PC-3 (cell line): ENCODE measurements at places on chromosomes 5 and 9.

DNA sequence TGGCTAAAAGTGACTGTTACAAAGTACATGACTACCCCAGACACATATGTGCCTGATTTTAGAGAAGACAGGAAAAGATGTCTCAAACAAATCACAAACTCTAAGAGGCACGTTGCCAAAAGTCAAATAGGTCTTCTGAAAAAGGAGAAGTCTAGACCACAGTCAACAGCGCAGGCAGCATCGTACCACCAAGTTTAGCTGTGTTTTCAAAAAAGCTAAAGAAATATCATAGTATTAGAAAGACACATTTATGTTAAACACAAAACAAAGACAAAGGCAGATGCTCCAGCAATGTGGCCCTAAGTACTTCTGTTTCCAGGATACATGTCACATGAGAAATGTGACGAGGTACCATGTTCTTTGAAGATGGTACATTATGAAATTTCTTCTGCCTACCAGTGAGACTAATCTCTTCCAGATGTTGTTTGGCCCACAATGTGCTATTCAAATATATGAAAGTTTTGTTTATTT lies 43.5 kb downstream of the LPAR1 start:
- no peak for DNase-seq

GRCh38 chr5:140946578-140946977 lies 19.7 kb upstream of the PCDHAC2 start:
- peak; percentile 80 for DNase-seq

- no peak for DNase-seq
These were observed 20.4 kb upstream of the IER5L start for GRCh38 chr9:129198319-129199043.

GRCh38 chr9:107620801-107621200 lies 131.2 kb upstream of the KLF4 start:
- DNase-seq: no peak

DNA sequence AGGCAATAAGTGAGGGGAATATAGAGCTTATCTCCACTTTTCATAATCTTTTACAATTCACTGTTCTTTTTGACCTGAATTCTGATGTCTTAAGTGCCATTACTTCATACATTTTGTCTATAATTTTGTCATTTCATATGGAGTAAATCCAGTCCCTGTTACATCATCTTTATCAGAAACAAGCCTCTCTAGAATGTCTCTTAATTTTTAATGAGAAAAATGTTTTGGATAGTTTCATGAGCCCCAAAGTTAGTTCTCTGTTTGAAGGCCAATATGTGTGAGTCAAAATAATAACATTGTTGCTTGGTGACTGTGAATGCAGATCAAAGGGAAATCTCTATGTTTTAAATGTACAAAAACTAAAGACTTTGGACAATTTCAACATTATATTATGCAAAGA lies 329.6 kb upstream of the ARRDC3 start:
- DNase-seq: no peak

DNA sequence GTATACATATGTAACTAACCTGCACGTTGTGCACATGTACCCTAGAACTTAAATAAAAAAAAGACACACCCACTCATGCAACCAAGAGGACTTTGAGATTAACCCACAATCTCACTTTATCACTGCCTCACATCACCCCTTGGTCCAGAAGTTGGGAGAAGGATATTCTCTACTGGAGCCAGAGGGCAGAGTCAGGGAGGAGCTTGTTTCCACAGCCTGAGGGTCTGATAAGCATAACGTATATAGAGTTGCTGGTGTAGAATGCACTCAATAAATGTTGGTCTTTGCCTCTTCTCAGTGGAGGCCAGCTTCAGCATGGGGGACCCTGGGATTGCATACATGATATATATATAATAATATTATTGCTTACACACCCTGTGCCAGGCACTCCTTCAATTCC lies 10.1 kb downstream of the KCNV2 start:
- no peak for DNase-seq

DNA sequence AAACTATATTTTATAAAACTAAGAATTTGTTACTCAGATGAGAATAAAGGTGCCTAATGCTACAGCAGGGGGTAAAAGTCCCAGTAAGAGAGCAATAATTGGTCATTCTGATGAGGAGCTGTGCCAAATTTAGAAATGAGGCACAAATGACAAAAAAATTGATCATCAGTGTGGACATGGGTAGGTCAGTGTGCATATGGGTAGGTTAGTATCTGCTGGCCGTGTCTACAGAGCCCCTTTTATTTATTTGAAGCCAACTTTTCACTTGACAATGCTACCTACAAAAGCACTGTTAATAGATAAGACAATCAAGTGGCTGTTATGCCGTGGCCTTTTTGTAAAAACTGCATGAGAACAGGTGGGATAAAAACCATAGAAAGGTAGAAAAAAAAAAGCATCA lies 454.6 kb downstream of the RAB3C start:
- DNase-seq: no peak

DNA sequence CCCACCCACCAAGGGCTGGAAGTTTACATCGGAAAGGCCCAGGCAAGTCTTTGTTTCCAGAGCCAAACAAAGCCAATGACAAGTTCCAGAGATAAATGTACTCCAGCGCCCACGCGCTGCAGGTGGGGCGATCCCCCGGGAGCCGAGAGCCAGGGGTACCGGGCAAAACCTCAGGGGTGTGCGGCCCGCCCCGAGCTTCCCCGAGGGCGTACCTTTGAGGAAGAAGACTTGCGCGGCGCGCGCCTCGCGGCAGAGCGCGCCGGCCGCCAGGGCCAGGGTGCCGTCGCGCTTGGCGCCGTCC lies 671 bp downstream of the DUSP1 start:
- DNase-seq: no peak

GRCh38 chr9:133360400-133361393 lies 4.3 kb downstream of the SURF2 start:
- DNase-seq: no peak

DNA sequence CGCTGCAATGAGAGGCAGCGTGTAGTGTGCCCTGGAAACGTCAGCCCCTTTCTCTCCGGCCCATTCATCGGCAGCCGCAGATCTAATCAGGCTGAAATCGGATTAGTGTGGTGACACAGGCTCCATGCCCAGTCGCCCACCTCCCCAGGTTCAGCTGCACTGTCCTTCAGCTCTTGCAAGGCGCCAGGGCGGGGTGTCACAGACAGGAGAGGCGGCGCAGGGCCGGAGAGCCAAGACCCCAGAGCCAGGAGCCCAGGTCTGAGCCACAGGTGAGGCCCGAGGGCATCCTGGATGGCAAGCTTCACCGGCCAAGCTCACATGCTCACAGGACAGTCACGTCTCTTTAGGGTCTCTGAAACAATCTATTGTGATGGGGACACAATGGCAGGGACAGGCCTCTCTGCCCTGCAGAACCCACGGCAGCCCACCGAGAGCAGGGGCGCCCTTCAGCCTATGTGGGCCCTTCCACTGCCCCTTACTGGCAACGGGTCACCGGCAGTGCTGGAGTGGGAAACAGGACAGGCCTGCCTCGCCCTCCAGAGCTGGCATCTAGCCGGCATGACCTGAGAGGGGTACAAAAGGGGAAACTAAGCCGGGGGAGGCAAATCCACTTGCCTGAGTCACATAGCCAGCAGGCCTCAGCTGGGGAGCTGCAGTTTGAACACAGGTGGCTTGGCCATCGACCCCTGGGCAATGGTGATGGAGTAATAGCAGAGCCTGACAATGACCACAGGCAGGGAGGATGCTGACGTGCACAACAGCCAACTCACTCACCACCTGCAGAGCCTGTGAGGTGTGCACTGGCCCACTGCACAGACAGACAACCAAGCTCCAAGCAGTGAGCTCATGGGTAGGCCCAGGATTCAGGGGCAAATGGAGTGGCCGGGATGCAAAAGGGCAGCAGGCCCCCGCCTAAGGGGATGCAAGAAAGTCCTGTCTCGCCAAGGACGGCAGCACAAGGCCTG lies 48.1 kb downstream of the VAV2 start:
- DNase-seq: no peak

- no peak for DNase-seq
These were observed 37.0 kb downstream of the NR6A1 start for GRCh38 chr9:124733964-124734740.

DNA sequence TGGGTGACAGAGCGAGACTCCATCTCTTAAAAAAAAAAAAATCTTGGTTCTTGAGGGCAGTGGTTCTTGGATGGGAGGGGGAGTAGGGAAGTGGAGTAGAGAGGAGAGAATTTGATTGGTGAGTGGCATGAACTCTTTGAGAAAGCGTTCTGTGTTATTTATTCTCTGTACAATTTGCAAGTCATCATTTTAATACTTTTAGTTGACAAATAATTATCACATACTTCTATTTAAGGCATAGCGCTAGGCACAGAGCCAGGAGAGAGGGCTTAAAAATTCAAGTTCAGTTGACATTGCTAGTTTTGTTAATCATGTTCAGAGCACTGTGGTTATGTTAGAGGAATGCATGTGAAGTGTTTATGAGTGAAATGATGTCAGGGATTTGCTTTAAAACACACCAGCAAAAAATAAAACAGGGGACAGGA lies 24.6 kb downstream of the HSDL2 start:
- DNase-seq: no peak

- DNase-seq: peak; percentile 13
These were observed 197.8 kb upstream of the NREP start for GRCh38 chr5:111954516-111955395.

DNA sequence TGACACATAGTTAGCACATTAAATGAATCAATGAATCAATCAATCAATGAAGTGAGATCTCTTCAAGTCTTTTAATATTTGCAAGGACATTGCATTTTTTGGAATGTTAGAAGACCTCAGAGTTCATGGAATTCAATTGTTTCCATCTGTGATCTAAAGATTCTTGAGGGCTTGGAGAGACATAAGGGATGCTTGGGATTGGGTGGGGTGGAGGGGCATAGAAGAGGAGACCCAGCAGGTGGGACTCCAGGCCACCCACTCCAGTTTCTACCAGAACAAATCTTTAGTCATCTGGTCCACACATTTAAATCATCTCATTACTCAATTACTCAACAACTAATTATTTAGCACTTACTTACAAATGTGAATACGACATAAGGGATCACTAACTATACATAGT lies 251.0 kb upstream of the TRIM32 start:
- no peak for DNase-seq

DNA sequence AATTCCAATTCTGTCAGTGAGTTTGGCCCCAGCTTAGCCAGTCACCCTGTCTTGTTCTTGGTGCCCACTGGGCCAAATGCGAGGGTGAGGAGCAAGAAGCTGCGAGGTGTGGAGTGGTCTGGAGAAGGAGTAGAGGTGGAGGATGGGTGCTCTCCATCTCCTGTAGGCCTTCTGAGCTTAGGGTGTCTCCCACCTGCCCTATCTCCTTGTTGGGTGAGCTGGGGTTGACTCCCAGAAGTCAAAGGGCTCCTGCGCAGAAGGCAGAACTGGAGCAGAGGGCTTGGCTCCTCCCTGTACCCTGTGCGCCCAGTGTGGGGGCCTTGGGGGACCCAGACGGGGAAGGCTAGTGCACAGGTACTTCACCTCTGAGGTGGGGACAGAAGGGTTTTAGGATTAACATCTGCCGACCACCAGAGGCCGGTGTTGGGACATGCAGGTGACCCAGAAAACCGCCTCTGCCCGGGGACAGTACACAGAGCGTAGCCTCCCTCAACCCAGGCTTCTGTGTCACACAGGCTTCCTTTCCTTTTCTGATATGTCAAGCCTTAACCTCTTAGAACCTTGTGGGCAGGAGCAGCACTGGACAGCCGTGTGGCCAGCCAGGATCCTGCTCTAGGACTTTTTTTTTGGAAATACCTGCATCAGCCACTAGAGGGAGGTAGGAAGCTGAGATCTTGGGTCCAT lies 16.9 kb downstream of the IL5 start:
- DNase-seq: peak; percentile 79

GRCh38 chr9:71363286-71363961 lies 242.0 kb upstream of the TRPM3 start:
- no peak for DNase-seq

GRCh38 chr9:16815079-16815478 lies 55.4 kb downstream of the BNC2 start:
- DNase-seq: no peak

DNA sequence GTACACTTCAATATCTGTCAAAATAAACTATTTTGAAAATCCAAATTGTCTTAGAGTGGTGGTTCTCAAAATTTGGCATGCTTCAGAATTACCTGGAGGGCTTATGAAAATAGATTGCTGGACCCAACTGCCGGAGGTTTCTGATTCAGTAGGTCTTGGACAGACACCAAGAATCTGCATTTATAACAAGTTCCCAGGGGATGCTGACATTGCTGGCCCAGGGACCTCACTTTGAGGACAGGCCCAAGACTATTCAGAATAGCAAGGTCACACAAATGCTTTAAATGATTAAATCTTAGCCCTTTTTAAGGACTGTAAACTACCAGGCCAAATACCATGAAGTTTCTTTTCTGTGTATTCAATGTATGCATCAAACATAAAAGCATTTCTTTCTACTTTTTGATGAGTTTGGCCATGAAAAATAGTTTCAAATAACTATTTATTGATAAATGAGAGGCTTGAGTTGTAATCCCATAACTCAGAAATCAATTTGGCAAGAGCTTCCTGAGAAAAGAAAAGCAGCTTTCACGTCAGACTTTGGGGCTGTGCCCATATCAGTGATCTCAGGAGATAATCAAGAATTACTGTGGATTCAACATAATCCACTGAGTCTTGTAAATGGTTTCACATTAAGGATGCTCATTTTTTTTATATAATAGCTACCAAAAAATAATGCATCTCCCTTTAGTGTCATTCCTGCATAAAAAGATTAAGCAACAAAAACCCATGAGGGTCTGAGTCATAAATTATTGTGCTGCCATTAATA lies 191.4 kb downstream of the FRMD3 start:
- DNase-seq: no peak

DNA sequence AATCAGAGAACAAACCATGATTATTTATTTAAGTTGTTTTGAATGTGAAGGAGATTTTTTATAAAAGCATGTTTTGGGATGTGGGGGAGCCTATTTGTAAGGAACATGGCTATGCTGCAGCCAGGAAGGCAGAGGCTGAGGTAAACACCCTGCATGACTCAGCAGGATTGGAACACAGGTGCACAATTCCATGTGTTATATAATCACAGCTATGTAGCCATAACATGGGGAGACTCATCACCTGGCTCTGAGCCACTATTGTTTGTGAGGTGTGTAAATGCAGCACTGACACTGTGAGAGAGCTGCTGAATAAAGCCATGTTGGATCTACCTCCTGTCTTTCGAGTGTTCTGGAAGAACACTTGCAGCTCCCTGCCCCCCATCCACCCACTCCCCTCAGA lies 1009.8 kb downstream of the DNAH5 start:
- peak; percentile 96 for DNase-seq

- no peak for DNase-seq
These were observed 83.4 kb downstream of the RAPGEF1 start for GRCh38 chr9:131656356-131657036.

DNA sequence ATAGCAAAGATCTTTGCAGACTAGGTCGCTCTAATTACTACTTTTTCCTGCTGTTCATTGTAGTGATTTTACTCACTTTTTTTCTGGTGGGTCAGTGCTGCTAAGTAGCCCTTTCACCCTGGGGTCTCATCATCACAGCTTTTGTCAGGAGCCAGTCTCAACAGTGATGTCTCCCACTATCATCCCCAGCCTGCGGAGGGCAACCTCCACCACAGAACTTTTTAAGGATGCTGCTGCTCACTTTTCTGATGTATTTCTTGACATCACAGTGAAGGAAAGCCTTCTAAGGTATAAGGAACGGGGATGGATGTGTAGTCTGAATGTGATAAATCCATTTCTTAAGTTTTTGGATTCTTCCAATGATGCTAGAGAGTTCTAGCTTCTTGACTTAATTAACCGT lies 242.5 kb upstream of the RIOK2 start:
- DNase-seq: peak; percentile 38
